CD4-positive, alpha-beta T cell treated with Interferon alpha-2 for 1 hour (primary cell): ENCODE measurements at places on chromosomes 2 and 18.
A peak's percentile ranks its signal among the peaks of the same experiment; 100 is the strongest.

DNA sequence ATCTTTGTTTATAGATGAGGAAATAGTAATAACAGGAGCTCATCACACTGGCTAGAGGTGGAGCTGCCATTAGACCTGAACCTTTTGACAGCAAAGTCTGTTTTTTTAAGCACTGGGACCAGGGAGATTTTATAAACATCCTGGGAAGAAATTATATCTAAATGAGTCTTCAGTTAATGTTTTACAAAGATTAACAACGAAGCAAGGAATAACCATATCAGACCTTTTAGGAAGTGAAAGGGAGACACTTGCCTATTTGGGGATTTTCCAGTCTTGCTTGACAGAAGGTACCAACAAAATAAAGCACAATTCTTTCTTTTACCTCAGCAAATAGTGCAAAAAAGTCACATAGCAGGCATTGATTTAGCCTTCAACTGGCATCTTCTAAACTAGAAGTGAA is 777.0 kb downstream of the CPS1 start:
- no peak for DNase-seq

DNA sequence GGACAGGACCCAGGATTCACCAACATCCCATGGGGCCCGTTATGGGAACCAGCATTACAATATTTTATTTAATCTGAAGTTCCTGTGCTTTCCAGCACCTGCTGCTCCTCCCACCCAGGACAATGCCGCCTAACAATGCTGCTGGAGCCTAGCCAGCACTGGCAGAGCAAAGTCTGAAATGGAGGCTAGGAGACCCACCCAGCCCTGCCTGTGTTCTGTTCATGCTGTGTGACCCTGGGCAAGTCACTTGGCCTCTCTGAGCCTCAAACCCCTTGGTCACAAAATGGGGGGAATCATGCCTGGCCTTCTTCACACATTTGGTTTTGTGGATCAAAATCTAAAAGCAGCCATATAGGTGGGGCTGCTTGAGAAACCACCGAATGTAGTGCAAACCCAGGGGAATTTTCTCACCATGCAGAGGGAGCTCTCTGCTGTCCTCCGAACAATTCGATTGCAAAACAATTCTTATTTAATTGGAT is 38.5 kb upstream of the ODC1 start:
- no peak for DNase-seq

DNA sequence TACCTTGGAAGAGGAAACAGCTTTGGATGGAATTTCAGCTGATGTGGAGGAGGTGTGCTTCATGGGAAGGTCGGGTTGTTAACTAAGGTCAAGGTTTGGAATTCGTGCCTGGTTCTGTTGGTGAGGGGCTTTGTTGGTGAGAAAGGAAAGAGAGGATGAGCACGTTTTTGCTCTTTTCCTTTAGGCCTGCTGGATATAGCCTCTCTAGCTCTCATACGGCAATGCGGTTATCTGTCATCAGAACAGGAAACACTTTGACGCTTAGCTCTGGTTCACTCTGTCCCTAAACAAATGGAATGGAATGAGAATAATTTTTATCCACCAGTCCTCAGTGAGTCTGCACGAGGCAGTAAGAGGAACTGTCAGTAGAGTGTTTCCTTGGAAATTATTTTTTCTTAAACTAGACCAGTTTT is 169.7 kb upstream of the NOSTRIN start:
- DNase-seq, result no peak

DNA sequence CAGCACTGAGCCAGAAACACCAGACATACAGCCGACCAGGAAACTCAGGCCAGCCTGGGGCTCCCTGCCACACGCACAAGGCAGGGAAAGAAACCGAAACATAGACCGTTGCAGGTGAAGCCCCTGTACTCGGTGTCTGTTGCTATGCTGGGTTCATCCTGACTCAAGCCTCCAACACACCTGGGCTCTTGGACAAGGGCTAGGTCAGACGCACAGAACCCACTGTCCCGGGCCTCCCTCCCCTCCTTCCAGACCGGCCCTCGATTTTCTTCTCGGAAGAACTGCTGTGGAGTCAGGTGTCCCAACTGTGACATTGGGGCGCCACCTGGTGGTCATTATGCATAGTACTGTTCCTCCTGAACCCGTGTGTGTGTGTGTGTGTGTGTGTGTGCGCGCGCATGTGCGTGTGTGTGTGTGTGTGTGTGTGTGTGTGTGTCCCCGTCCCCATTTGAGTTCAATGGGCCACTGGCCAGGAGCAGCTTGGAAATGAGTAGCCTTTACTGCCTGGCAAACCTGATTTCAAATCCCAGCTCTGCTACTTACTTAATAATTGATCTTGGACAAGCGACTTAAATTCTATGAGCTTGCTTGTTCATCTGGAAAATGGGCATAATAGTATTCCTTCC is 55.4 kb upstream of the GLI2 start:
- peak; percentile 67 for DNase-seq

DNA sequence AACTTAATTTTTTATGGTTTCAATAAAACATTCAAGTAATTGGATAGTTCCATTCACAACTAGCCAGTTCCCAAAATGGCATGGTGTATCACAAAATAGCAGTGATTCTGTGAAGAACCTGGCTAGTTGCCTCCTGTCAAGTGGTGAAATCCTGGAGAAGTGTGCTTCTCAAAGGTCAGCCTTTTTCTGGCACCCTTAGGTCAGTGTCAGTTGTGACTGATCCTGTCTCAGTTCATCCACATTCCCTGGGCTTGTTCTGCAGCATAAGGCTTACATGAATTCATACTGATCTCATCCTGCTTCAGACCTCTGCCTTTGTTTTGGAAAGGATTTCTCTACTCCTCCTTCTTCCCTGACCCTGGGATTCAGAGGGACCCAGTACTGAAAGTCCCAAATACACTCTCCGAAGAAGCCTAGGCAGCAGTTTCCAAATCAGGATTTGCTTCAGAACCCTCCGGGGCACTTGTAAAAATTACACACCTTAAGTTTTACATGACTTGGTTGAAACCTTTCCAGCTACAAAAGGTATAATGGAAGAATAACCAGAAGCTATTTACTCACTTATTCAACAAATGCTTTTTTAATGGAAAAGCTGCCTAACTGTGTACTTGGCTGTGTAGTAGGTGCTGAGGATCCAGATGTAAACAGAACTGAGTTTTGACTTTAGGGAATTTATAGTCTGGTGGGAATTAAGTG is 11.0 kb downstream of the MAP3K20 start:
- no peak for DNase-seq

GRCh38 chr2:65639156-65639864 is 206.9 kb upstream of the SPRED2 start:
- no peak for DNase-seq

DNA sequence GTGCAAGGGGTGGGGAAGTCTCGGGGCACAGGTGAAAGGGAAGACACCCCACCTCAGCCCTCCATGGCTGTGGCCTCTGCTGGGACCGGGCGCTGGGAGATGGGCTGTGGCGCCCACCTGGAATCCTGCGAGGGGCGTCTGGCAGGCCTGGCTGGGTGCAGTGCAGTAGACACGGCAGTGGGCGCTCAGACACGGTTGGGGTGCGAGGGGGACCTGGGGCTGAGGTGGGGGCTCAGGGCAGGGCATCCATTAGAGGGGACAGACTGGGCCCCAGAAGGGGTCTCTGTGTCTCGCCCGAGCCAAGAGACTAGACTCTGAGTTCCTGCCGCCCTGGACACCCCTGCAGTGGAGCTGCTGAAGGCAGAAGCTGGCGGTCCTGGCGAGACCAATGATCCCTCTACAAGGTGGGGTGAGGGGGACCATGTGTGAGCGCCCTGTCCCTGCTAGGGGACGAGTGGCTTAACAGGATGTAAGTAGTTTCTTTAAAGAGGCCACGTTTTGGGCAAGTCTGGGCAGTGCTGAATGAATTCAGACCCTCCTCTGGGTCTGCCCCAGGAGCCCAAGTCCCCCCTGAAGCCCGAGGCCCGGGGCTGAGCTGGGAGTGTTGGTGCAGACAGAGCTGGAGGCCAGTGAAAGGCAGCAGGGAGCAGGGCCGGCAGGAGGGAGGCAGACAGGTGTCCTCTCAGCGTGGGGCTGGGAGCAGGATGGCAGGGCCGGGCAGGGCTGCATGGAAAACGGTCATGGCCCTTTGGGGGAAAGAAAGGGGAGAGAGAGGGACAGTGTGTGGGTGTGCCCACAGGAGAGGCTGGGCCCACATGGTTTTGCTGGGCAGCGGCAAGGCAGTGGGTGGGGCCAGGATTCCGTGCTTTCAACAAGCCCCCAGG is 57.2 kb downstream of the HS6ST1 start:
- no peak for DNase-seq

- no peak for DNase-seq
Measured at GRCh38 chr2:121159291-121160071, 125.5 kb downstream of the TFCP2L1 start.

DNA sequence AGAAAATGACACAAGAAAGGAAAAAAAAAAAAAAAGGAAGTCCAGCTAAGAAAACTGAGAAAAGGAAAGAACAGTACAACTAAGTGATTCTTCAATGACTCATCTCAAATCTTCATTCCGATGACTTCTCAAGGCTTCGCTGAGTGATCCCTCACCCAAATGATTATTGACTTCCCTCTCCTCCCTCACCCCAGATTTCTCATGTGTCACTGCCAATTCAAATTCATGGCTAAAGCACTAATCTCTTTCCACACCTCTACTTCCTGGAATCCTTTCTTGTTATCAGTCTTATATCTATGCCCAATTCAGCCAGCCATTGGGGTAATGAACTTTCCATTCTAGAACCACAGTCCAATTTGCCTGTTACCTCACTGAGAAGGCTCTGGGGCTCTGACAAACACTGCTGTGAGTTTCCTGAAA is 7.2 kb upstream of the ABCB11 start:
- DNase-seq, result no peak

- DNase-seq, result peak; percentile 1
Measured at GRCh38 chr18:4455113-4455811, at the start of gene DLGAP1. DLGAP1 (minus strand) TSS chr18:4455307.

DNA sequence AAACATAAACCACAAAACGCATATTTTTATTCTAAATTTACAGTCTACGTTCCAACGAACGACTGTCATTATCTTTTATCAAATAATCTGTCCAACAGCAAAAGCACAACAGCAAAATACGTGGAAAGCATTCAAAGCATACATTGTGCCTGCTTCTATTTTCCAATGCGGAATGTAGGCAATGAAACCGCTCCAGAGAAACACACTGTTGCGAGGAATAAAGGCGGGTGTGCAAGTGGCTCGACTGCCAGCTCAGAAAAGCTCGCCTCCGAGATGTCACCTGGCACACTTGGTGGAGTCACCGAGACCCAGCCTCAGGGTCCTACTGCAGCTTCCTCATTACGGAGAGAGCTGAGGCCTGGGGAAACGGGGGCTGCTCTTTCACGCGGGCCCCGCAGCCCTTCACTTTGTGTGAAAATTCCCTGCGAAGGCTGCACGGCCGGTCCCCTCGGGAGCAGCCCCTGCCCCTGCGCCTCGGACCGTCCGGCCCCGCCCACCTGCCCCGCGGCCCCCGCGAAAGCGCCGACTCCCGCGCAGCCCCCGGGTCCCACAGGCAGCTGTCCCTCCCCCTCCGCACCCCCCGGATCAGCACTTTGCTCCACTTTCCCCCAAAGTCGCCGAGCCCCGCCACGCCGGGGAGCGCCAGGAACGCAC is 752 bp downstream of the MGAT4A start:
- peak; percentile 61 for DNase-seq

- DNase-seq, result no peak
Measured at GRCh38 chr2:4047961-4048891, 344.9 kb downstream of the DCDC2C start.

GRCh38 chr2:53635694-53636093 is 131.9 kb upstream of the CHAC2 start:
- no peak for DNase-seq

DNA sequence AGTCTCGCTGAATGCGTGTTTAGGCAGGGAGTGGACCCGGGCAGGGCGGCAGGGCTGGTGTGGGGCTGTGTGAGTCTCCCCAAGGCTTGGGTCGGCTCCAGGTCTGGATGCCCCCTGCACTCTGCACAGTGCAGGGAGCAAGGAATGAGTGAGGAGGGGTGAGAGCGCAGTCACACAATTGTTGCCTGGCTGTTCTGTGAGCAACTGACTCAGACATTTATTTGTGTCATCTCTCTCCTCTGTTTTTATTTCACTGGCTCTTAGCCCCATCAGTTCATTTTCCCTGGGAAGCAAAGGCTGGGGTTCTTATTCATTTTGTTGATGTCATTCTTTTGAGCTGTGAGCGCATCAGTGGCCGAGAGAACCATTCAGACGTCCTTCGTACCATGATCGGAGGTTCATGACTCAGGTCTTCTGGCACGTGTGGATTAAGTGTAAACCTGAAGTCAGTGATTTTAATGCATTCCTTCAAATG is 61.1 kb downstream of the GATA6 start:
- DNase-seq, result no peak

DNA sequence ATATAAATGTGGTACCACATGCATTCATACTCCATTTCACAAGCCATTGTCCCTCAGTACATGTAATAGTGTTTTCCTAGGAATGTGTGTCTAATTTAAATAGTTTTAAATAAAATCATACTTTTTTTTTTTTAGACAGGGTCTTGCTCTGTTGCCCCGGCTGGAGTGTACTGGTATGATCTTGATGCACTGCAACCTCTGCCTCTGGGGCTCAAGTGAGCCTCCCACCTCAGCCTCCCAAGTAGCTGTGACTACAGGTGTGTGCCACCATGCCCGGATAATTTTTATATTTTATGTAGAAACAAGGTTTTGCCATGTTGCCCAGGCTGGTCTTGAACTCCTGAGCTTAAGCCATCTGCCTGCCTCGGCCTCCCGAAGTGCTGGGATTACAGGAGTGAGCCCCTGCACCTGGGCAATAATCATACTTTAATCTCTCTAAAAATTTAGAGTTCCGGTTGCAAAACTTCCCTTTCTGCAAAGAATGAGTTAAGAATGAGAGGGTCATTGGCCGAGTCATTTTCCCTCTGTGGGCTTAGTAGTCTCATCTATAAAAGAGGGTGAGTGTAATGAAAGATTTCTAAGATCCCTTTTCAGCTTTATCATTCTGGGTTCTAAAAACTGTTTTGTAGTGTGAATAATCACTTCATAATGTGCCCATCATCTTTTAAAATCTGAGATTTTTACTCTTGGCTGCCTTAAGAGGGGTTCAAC is 116.0 kb upstream of the PELI1 start:
- DNase-seq, result no peak

GRCh38 chr2:167756446-167756845 is 490.9 kb downstream of the STK39 start:
- no peak for DNase-seq

DNA sequence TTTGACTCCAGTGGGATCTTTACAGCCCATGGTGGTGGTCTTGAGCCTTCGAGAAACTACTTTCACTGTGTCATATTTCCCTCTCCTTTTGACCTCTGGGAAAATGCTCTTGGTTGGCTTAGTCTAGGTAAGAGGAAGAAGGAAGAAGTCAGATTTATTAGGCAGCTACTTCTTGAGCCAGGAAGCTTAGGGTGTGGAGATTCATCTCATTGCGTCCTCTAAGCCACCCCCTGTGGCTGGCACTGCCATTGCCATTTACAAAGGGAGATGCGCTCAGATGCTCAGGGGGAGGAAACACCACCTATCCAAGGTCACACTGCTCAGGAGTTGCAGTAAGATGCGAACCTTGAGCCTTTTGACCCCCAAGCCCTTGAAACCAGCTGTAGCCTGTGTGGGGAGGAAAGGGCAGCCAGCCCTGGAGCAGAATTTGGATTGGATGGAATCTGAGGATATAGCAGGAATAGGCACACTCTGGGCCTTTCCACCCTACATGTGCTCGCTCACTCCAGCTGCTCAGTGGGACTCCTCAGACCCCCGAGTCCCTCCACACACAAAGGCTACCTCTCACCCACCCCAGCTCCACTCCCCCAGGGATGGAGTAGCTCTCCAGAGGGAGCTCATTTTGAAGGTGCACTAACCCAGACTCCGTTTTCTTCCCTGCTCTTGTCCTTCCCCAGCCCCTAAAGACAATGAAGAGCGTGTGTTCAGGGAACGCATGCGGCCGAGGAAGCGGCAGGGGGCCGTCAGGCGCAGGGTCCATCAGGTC is 321.3 kb upstream of the EPAS1 start:
- no peak for DNase-seq
